GM04503 (cell line): ENCODE measurements at places on chromosomes 2 and 18.

DNA sequence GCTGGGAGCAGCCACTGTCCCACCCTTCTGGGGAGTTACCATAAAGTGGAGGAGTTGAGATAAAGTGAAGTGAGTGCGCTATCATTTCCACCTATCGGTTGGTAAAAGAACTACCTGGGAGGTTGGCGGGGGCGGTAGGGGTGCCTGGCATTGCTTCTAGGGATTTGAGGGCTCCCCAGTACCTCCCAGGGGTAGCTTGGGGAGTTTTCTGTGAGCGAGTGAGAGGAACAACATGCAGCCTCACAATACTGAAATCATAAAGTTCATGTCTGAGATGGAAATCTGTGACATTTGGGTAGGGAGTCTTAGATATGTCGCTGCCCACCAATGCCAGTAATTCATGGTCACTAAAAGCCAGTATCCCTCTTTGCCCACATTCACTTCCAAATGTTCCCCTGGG, 68.7 kb downstream of the PRKCE start:
- no peak for DNase-seq

- no peak for DNase-seq
Observed at GRCh38 chr2:42653039-42653438, 84.6 kb downstream of the MTA3 start.

DNA sequence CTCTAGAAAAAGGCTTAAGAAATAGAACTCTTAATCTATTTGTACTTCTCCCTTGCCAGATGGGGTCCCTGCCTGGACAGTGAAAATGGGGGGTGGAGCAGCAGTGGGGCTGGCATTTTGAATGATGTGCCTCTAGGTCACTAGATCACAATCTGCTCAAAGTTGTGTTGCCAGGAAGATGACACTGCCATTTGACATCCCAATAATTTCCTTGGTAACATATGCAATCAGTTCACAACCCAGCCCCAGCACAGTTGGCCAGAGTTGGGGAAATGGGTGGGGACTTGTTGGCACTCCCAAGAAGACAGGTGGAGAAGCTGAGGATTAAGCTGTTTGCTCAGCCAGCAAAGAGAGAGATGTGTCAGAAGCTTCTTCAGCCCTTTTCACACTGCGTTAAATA, 558.3 kb upstream of the KLHL29 start:
- DNase-seq: no peak

GRCh38 chr18:46097431-46097800, 680 bp downstream of the ATP5F1A start:
- no peak for DNase-seq

DNA sequence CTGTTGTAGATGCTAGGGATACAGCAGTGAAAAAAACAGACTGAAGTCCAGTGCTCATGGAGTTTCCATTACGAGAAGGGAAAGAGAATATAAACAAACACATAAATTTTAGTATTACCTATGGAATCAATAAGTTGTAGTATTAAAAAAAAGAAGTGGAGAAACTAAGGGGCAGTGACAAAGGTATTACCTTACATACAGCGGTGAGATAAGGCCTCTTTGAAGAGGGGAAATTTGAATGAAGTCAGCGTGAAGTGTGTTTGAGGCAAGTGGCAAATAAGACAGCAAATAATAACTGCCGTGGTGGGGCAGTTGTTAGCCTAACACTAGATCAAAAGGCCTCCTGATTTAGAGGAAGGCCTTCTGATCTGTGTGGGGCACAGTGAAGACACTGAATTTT, 57.9 kb downstream of the TLK1 start:
- no peak for DNase-seq

DNA sequence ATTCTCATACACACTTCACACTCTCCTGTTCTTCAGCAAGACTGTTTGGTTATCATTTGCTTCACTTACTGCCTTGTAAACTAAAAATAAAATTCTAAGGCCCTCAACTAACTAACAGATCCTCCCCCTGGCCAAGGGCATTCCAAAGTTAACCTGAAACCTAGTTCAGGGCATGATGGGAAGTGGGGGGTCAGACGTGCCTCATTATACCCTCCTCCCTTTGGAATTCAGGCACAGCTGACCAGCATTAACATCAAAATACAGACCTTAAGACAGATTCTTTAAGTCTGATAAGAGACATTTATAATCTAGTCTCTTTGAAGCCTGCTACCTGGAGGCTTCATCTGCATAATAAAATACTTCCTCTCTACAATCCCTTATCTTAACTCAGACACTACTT, 221.0 kb downstream of the NOL4 start:
- no peak for DNase-seq

DNA sequence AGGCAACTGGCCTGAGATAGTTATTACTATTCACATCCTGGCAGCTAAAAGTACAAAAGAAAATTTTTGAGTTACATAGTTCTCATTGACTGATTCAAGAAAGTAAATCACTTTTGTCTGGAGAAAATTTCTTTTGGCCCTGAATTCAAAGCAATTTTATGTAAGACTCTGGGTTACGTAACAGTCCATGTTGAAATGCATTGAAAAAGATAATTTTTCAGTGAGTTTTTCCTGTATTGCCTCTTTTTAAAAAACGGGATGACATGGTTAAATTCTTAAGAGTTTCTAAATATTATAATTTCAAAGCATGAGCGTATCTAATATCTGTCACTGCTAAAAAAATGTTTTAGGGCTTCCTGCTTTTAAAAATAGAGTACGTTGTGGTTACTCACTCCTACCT, 72.7 kb downstream of the ANKRD12 start:
- DNase-seq: peak; percentile 14

DNA sequence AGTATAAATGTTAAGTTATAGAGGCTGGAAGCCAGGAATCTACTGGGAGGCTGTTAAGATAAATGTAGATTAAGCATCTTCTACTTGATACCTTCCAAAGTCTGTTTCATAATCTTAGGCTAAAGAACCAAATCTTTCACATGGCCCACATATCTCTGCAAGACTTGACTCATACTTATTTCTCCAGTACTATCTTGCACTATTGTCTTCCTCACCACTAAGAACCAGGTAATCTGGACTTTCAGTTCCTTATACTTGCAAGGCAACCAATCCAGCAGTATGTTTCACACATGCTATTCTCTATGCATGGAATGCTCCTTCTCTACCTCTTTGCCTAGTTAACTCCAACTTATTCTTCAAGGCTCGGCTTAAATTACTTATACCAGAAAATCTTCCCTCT, 62.2 kb downstream of the RBMS1 start:
- no peak for DNase-seq

GRCh38 chr2:182077448-182078142, 91.9 kb downstream of the PPP1R1C start:
- DNase-seq: peak; percentile 54

DNA sequence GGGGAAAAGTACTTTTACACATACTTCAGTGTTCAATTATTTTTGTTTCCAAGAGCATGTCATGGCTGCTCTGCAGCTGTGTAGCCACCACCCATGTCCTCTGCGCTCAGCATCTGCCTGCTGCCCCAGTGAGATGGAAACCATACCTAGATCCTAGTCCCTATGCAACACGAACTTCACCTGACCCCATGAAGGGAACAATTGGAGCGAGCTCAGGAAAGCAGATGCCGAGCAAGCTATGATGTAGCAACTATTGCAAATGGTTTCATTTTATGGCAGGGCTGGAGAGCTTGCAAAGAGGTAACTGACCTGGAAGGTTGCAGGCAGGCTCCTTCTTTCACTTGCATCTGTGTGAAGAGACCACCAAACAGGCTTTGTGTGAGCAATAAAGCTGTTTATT, 1.3 kb upstream of the CCDC141 start:
- no peak for DNase-seq

GRCh38 chr2:110847651-110848050, 115.3 kb downstream of the ACOXL start:
- no peak for DNase-seq

DNA sequence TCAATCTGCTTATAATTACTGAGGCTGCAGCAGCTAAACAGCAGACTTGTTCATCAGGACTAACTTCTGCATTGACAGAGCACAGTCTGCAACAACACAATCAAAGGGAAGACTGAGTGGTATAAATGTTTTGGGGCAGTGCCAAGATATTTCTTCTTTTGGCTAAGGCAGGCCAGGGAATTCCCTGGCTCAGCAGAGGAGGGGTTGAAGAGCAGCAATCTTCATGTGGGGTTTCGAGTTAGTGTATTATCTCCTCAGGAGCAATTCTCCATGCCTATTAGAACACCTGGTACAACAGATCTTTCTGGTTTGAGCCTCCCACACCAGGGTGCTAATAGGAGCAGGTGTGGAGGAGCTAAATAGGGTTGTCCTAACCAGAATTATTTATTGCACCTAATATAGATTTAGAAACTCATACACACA, 103.0 kb upstream of the STK17B start:
- DNase-seq: no peak

- DNase-seq: no peak
Observed at GRCh38 chr2:6828299-6828584, 37.5 kb downstream of the CMPK2 start.

DNA sequence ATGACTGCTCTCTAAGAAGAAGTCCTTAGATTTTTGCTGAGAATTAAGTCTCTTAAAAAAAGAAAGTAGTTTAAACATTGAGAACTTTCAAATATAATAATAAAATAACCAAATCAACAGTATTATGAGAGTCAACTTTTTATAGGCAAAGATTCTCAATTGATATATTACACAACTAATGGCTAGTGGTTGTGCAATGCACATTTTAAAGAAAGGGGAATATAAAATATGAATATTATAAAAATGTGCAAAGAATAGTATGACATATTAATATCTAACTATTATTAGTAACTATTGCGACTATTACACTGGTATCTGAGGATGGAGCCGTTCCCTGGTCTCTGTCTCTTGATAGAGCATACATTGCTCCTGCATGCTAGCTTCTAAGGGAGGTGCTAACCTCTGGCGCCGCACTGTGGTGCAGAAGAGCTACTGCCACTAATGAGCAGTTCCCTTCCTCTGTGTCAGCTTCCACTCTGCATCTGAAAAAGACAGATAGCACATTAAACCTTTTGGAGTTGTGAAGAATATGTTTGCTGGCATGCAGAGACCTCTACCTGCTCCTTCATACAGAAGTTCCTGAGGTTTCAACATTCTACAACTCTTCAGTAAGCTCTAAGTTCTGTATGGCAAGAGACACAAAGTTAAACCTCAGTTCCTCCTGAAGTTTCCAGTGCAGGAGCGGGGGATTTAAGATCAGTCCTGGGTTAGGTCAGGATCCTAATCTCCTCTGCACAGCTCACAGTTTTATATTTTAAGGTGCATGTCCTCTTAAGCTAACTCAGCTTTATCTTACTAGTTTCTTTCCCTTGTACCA, 3.5 kb upstream of the SLC9A2 start:
- peak; percentile 8 for DNase-seq

GRCh38 chr18:37608876-37609275, 43.3 kb upstream of the CELF4 start:
- no peak for DNase-seq
